HS-27A (cell line): ENCODE measurements at places on chromosomes 1 and 21.
A peak's percentile ranks its signal among the peaks of the same experiment; 100 is the strongest.

GRCh38 chr1:12176298-12177118 lies 9.7 kb downstream of the TNFRSF1B start:
- no peak for DNase-seq

DNA sequence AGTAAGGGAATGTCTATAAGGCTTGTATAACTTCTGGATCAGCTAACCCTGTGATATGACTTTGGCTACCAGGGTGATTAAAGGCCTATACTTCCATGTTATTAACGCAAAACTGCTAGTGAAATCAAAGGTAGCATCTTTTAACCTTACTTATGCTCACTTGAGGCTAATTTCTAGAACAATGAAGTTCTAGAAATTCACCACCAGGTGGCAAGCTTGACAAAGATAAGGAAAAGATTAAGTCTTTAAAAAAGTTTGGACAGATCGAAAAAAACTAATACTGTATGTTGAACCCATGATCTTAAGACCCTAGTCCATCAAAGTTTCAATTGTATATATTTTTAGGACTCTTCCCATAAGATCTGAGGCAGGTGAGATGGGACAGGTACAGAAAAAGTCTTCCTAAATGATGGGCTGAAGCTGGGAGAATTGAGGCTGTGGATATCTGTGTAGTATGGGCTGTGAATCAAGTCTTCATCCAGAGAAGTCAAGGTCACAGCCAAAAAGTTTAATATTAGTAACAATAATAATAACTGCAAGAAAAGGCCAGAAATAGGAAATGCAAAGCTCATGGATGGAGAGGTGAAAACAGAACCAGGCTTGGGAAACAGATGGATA lies 18.8 kb downstream of the KYAT3 start:
- DNase-seq: no peak

DNA sequence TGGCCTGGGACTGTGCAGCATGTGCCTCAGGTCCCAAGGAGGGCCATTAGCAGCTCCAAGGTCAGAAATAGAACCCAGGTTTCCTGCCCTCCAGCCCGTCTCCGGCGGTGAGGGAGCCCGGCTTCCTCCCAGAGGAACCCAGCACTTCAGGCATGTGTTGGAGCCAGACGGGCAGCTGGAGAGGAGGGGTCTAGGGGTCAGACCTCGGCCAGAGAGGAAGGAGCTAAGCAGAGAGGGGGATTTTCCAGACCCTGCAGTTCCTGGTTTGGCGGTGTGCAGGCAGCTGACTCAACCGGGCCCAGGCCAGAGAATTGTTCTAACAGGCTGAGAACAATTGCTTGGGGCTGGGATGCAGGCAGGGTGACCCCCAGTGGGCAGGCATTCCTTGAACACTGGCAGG lies 37.1 kb downstream of the HSPG2 start:
- no peak for DNase-seq

- no peak for DNase-seq
These were observed 88.8 kb downstream of the STUM start for GRCh38 chr1:226637147-226637935.

DNA sequence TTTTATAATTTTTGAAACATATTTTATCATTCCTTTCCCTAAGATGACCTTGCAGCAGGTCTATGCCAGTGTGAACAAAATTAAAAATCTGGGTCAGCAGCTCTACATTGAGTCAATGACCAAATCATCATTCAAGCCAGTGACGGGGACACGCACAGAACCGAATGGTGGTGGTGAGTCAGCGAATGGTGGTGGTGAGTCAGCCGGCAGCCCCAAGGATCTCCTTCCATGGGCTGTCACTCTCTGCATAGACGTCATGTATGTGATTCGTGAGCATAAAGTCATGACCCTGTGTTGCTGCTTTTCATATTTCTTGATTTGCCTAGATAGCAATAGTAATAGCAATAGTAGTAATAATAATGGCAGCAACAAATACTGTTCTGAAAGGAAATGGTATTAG lies 26.3 kb downstream of the PER3 start:
- peak; percentile 74 for DNase-seq

DNA sequence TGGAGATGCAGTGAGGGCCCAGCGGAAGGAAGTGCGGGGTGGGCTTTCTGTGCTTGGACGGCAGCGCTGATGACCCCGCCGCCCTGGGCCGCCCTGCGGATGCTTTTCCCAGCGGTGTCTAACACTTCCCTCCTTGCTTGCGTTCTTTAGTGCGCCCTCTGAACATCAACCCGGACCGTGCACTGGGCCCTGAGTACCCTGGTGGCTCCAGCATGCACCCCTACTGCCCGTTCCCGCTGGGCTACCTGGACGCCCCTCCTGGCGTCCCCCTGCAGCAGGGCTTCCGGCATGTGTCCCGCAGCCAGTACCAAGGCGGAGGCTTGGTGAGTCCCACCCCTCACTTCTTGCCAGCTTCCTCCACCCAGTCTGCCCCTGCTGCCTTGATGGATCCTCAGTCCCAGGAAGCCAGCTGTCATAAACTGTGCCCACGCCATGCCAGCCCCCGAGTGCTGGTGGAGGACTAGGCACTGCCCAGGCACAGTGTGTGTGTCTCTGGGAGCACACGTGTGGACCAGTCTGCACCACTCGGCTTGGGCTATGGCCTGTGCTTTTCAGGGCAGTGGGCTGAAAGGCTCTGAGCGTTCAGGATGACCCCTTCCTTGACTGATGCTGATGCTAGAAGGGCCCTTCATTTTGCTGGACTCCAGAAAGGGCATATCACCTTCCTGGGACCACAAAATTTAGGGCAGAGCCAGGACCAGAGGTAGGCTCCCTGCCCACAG lies 2.3 kb downstream of the DMRTB1 start:
- DNase-seq: no peak

GRCh38 chr1:234704106-234704887 lies 94.3 kb upstream of the IRF2BP2 start:
- DNase-seq: no peak

DNA sequence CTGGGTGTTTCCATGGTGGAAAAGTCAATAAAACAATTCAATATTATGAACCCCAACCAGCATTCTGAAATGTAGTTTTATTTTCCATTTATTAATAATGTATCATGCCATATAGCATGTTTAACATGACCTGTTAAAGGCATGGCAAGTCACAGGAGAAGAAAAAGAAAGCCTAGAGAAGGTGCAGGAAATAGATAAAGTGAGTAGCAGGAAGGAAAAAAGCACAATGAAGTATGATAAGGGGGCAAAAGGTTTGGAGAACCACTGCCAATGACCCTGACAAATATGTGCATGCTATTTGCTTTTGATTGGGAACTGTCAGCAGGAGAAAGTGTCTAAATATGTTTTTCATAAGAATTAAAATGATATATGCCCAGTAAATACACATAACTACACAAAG lies 85.6 kb downstream of the HMCN1 start:
- no peak for DNase-seq

GRCh38 chr1:107572674-107573211 lies 392.2 kb downstream of the VAV3 start:
- DNase-seq: peak; percentile 5

- DNase-seq: no peak
These were observed 58.5 kb upstream of the LRIG2 start for GRCh38 chr1:113014508-113014907.

DNA sequence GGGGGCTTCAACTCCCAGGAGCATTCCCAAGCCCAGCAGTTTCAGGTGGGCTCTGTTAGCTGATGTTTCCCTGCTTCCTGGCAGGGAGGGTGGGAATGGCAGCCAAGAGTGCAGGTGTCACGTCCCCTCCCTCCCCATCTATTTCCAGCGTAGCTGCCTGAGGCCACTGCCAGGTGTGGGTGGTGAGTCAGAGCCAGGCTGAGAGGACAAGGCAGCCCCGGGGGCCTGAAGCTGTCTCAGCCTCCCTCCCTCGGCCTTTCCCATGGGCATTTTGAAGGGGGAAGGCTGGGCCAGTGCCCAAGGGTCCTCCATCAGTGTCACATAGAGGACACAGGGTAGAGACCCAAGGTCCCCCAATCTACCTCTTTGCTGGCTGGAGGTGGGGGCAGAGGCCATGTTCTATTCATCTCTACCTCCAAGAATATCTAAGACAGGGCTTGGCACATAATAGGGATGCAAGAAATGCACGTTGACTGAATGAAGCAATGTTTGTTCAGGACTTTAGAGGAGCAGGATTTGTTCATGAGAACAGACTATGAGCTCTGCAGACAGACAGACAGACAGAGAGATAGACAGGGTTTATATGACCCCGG lies 34.4 kb upstream of the ID3 start:
- no peak for DNase-seq

GRCh38 chr21:31945141-31945540 lies 72.3 kb downstream of the HUNK start:
- DNase-seq: no peak

DNA sequence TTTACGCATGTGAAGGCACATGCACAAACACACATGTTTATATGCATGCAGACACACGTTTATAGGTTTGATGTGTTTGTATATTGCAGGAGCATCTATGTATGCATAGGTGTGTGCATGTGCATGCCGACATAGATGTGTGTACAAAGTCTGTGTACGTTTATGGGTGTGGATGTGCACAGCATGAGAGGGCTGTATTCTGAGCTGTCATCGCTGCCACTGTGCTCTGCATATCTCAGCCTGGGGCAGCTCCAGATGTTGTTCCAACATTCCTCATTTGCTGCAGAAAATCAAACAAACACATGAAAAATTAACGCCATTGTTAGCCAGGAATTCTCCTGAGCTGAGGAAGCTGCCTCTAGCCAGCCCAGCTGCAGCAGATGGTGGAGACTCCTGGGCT lies 132.3 kb upstream of the CSF3R start:
- no peak for DNase-seq

DNA sequence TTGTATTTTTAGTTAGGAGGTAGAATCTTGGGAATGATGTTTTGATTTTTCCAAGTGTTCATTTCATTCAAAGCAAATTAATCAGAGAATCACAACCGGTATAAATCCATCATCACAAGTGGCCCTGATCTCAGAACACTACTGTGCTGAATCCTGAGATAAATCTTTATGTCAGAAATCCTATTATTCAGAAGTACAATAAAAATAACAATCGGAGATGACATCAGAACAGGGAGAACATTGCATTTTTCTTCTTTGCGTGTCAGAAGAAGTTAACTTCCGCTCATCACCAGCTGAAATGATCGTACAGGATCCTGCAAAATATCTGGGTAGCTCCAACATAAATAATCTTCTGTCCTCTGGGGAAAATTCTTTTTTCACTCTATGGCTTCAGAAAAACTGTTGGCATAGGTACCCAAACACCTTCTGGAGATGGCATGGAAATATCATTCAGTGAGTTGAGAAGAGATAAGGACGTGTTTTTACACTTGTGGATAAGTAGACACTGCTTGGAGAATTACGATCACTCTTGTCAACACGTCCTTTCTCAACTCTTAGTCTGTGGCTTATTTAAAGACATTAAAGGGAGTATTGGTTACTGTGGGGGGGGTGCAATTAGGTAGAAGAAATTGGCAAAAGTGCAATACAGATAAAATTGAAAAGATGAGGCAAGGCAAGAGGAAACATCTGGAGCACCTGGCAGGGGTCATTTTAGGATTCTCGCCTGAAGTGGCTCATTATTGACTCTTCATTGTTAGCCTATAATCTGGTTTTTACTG lies 46.9 kb upstream of the SMYD2 start:
- no peak for DNase-seq

- no peak for DNase-seq
These were observed 661.7 kb downstream of the KCNT2 start for GRCh38 chr1:195946500-195946899.

GRCh38 chr1:236888126-236888525 lies 93.0 kb downstream of the MTR start:
- DNase-seq: no peak

DNA sequence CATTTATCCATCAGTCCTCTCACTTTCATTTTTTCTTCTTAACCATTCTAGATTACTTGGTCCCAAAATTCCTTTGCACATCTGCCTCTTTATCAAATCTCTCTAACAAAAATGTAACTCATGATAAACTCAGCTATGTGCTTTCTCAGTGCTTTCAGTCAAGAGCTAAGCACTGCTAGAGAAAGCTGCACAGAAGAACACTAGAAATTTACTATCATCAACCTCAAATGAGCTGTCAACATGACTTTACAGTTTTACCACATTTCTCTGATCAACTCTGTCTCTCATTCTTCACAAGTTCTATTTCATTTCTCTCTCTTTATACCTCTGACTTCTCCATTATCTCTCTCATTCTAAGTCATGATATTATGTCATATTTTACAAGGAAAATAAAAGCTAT lies 54.2 kb upstream of the PRKACB start:
- no peak for DNase-seq

DNA sequence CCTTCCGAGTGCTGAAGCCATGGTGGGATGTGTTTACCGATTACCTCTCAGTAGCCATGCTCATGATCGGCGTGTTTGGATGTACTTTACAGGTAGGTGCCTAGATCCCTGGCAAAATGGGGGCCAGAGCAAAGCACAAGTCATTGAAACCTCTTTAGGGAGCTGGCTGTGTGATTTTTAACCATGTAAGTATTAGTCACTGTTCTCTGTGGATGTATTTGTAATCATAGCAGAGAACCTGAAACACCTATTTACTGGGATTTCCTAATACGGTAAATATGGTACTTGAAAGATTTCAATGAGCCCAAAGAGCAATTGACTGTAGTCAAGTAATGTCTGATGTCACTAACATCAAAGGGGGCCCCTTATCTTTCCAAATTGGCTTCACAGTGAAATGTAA lies 53.6 kb downstream of the LRRC8C start:
- no peak for DNase-seq

DNA sequence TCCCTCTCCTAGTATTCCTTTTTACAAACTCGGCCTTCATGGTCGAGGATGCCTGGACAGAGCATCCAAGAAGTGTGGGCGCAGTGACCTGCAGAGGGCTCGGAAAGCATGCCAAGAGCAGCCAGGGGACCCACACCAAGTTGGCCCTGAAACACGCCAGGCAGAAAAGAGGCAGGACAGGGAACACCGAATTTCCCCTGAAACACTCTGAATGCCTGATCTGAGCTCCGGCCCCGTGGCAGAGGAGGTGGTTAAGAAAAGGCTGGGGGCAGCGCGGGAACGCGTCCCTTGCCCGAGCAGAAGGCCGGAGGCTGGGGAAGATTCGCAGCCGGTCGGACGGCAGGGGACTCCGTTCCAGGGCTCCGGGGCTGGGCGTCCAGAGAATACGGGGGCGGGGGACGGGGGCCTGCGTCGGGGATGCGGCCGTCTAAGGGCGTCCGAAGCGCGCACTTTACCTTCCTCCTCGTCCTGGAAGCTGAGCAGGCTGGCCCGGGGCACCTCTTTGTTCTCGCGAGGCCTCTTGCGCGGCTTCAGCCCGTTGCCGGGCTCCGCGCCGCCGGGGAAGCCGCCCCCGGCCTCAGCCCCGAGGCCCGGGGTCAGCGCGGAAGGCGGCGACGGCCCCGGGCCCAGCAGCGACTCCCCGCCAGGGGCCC lies 558 bp downstream of the PAXBP1 start:
- peak; percentile 24 for DNase-seq

GRCh38 chr1:117886101-117886795 lies 43.2 kb downstream of the GDAP2 start:
- DNase-seq: peak; percentile 59
